ENCODE measurements at places on chromosomes 5 and 9.
A peak's percentile ranks its signal among the peaks of the same experiment; 100 is the strongest.

GRCh38 chr5:135249658-135250057 lies 149.4 kb downstream of the MACROH2A1 start:
- no peak for DNase-seq

DNA sequence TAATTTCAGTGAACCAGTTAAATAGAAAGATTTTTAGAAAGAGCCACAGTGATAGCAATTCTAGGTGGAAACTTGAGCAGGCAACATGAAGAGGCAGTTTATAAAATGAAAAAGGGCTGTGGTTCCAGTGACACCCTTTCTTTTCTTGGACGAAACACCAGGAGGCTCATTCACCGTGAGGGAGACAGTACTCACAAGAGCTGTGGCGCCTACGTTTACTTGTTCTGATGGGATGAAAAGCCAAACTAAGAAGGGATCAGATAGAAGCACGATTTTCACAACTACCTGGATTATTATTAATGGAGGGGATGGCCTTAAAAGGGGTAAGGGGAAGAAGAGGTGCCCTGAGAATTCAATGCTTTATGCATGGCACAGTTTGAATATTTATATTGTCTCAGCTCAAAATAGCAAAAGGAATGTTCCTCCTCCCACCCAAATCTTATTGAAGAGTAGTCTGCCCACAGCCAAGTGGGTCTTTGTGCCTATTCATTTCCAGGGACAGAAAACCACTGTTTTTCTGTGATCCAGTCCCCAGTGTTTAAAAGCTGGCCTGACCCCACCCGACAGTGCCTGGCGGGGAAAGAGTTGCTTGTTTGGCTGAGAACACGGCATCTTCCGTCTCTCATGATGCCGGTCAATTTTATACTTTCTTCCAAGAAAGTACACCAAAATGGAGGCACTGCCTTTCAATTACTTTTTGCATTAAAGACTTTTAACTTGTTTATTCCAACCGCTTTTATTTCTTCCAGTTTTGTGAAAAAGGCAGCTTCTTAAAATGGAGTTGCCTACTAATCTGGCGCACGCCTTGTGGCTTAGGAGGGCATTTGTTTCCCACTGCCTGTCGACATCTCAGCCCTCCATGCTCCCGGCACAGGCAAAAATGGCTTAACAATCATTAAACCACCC lies 51.9 kb downstream of the HABP4 start:
- no peak for DNase-seq

GRCh38 chr5:139633295-139634027 lies 14.7 kb upstream of the CXXC5 start:
- peak; percentile 61 for DNase-seq

DNA sequence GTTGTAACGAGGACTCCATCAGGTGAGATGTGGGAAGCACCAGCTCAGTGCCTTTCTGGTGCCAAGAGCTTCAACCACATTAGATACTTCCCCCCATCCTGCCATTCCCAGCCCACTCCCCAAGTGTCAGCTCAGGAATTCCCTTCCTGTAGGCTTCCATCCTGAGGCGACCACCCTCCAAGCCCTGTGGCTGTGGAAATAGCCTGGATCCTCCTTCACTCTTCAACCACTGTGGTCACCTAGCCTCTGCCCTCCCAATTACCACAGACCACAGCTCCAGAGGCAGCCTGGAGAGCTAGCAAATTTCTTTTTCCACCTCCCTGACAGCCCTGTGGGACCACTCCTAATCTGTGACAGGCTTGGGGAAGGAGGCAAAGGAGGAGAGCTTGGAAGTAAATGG lies 219.8 kb upstream of the MAP3K1 start:
- no peak for DNase-seq

- DNase-seq = no peak
These were observed 35.0 kb downstream of the RASGEF1C start for GRCh38 chr5:180173875-180174586.

- no peak for DNase-seq
These were observed 64.7 kb downstream of the FGF1 start for GRCh38 chr5:142621227-142621626.

DNA sequence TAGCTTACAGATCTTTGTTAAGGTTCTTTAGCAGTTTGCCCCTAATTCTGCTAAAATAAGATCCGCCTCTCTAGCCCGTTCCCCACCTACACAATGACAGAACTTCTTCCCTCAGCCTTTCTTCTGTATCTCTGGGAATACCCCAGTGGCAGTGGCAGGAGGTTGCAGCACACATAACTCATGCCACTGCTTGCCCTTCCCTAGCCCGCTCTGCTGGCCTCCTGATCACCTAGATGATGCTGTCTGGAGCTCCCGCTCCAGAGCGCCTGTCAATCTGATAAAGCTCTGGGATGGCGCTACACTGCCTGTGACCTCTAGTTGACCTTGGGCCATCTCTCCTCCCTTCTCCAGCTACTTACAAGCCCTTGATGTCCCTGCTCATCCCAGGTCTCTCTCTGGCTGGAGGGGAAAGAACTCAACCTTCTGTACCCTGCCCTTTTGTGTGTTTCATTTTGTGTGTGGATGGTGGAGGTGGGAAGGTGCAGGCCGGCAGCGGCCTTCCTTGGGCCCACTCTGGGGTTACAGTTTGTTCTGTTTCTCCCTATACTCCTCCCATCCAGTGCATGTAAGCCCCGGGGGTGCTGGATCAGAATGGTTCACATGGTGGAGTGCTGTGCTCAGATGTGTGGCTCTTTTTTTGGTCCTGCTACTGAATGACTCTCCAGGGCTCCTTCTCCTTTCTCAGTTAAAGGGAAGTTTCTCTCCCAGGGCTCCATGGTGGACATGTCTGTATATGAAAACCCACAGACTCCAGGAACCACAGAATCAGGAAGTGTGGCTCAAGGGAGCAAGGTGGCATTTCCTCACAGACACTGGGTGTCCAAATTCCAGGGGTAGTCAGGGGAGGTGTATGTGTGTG lies 29.1 kb downstream of the MTX3 start:
- DNase-seq = no peak

- DNase-seq = no peak
These were observed 79.3 kb upstream of the RASA1 start for GRCh38 chr5:87188391-87188790.

- DNase-seq = no peak
These were observed 23.1 kb upstream of the CFAP157 start for GRCh38 chr9:127683723-127684122.

GRCh38 chr9:109681301-109681700 lies 98.7 kb upstream of the PALM2AKAP2 start:
- no peak for DNase-seq

GRCh38 chr9:136529516-136530460 lies 16.1 kb downstream of the NOTCH1 start:
- DNase-seq = no peak

GRCh38 chr5:109318455-109319108 lies 91.2 kb downstream of the PJA2 start:
- no peak for DNase-seq

- DNase-seq = no peak
These were observed 14.7 kb downstream of the ITGA1 start for GRCh38 chr5:52802272-52802973.

DNA sequence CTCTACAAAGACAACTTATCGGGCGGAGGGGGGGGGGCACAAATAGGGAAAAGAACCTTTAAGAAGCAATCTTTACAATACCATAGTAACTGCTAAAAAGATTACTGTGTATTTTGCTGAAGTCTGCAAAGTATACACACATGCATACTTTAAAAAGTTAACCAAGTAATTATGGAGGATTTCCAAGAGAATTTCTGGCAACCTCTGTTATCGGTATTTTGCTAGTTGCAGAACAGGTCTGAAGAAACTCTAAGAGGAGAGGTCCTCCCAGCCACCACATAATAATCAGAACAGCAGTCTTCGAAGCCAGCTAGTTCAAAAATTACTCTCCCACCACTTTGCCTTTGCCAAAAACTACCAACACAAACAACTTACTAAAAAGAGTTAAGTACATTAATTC lies 56.1 kb downstream of the UBAP2 start:
- DNase-seq = no peak

- DNase-seq = no peak
These were observed 141.8 kb downstream of the SLCO4C1 start for GRCh38 chr5:102154291-102154690.

GRCh38 chr5:181182651-181183050 lies 22.3 kb downstream of the TRIM7 start:
- no peak for DNase-seq

GRCh38 chr5:145509336-145510136 lies 325.6 kb downstream of the PRELID2 start:
- no peak for DNase-seq

GRCh38 chr5:83516377-83516776 lies 44.8 kb downstream of the VCAN start:
- no peak for DNase-seq

DNA sequence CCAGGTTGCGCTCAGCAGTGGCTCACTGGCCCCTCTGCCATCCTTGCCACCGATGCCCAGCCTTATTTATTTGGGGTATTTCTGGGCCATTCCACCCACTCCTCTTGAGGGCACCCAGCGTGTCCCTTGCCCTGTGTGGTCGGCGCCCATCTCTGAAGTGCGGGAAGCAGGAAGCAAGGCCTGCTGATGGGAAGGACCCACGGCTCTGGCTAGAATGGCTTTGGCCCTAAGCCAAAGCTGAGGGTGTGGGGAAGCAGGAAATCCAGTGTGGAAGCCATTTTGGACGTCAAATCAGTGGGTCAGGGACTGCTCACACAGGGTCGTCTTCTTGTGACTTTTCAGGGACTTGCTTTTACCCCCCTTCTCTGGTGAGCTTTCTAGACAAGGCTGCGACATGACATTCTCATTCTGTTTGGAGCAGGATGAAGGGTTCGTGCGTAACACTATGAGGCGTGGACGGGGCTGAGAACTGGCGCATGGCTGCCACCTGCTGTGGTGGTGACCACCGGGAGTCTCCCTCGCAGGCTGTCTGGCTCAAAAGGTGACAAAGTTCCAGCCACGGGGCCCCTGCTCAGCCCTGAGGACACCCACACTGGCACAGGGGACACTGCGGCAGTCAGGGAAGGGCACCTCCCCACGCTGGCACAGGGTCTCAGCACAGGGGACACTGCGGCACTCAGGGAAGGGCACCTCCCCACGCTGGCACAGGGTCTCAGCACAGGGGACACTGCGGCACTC lies 50.7 kb upstream of the NKD2 start:
- no peak for DNase-seq

GRCh38 chr5:78699552-78700153 lies 51.1 kb upstream of the LHFPL2 start:
- no peak for DNase-seq

DNA sequence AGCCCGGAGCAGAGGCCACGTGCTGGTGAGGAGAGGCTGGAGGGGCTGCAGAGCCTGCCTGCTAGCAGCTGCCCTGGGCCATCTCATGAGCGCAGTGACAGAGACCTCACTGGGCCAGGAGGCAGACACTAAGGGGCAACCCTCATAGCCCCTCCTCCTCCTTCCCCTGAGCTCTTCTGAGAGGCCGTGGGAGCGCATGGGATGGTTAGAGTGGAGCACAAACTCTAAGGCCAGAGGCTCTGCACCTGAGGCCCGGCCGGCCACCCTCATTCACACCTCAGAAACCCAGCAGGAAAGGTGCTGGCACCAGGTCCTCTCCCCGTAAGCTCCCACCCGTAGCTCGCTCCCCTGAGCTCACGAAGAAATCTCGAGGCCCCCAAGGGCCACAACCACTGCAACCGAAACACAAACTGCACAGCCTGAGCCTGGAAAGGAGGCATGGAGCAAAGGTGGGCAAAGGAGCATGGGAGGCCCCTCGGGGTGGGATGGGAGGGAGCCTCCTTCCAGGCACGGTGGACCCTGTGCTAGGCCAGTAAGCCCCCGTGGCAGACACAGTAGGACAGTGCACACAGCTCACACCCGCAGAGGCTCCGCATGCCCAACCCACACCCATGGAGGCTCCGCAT lies 17.7 kb downstream of the CAMSAP1 start:
- DNase-seq = no peak

DNA sequence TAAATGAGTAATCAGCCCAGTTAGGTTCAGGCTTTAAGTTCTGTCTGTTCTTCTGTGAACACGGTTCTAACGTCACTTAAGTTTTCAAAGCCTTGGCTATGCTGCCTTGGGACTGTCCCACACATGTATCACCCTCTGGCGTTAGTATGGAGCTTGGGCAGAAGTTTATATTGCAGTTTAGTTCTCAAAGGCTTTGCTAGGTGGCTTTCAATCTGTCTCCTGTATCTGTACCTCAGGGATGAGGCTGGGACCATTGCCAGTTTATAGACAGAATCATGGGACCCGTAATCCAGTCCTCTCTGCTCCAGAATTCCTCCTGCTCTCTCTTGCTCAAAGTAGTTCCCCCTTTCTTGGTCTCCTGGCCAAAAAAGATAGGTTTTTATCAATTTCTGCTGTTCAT lies 12.1 kb downstream of the C9orf40 start:
- DNase-seq = no peak

- DNase-seq = no peak
These were observed 14.6 kb upstream of the COL15A1 start for GRCh38 chr9:98929071-98929470.

GRCh38 chr9:93077811-93078210 lies 18.2 kb upstream of the CARD19 start:
- no peak for DNase-seq

Data from NCI-H1092 (cell line).